ENCODE measurements at places on chromosomes 7 and 10.

DNA sequence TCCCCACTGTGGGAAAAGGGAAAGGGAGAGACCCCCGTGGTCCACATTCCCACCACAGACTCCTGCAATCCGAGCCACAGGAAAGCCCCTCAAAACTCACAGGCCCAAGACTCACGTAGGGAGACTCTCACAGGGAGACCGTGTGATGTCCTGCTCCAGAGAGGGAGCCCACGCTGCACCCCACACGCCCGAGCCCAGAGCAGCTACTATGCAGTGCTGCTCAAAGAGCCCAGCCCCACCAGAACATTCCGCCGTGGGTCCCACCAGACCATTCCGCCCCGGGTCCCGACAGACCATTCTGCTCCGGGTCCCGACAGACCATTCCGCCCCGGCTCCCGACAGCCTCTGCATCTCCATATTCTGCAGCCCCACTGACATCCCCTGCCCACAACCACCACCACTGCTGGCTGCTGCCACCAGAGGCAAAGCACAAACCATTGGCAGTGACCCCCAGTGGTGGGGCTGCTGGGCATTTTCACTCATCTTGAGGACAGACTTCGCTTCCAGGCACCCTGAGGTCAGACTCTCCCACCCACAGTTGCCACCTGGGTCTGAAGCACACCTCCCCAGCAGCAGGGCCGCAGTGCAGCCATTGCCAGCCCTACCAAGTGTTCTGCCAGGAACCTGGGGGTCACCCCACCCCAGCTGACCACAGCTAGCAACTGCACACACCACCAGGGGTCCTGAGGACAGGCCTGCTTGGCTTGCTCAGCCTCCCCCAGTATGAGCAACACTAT, 625.4 kb upstream of the FOXK1 start:
- DNase-seq, result no peak

DNA sequence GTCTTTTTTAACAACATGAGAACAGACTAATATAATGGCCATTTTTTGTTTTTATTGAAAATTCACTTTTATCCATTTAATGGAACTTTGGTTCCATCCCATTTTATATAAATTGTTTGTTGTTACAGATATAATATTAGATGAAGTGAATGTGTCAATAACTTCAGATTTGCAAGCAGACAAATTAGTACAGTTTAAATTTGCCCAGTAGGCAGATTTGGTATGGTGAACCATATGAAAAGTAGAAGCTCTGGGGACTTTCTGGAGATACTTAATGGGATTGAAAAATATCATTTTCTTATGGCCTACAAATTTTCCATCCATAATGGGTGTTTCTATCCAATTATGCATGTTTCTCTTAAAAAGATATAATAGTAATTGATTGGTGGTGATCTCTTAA, 1196.2 kb upstream of the C7orf33 start:
- no peak for DNase-seq

- peak; percentile 86 for DNase-seq
Observed at GRCh38 chr10:96370584-96371157, 11.9 kb upstream of the OPALIN start.

DNA sequence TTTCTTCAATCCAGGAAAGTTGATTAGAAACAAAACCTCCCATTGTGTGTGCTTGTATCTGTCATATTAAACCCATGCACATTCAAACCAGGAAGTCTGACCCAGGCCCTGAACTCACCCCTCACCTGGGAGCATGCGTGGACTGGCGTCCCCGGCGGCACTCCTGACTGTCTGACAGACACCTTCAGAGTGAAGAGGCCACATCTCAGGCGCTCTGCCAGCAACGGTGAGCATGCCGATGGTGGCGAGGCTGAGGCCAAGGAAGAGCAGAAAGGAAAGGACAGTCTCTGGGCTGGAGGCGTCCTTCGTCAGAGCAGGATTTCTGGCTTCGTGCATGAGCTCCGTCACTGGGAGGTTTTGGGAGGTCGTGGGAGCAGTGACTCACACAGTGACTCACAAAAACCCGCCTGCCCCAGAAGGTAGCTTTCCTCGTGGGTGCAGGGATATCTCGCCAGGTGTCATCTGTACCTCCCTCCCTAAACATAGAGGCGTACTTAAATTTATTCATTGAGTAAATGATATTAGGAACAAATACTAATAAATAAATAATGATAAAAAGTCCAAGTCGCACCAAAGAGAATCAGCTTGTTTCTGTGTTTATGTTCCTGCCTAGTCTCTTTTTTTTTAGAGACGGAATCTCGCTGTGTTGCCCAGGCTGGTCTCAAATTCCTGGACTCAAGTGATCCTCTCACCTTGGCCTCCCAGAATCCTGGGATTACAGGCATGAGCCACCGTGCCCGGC, 13.5 kb downstream of the IQCE start:
- DNase-seq, result no peak

DNA sequence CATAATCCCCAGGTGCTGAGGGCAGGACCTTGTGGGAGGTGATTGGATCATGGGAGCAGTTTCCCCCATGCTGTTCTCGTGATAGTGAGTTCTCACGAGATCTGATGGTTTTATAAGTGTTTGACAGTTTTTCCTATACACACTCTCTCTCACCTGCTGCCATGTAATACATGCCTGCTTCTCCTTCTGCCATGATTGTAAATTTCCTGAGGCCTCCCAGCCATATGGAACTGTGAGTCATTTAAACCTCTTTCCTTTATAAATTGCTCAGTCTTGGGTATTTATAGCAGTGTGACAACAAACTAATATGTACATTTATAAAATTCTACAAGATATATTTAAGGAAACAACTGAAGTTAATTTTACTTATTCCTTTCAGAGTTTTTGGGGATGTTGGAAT, 170.8 kb upstream of the BET1 start:
- no peak for DNase-seq

DNA sequence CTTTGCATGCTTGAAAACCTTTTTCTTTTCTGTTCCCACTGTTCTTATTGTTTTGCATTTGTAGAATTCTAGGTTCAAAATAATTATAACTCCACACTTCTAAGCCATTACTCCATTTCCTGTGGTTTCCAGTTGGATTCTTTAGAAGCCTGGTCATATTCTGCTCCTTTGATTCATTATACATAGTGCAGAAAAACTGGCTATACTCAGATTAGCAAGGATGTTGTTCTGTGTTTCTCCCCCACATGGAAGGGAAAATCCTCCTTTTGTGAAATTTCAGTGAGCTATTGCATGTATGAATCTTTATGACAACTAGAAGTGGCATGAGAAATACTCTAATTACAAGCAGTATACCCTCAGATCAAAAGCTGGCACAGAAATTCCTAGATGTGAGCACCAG, 79.5 kb downstream of the SLC13A1 start:
- DNase-seq, result no peak

GRCh38 chr7:155568842-155569494, 22.6 kb upstream of the CNPY1 start:
- no peak for DNase-seq

DNA sequence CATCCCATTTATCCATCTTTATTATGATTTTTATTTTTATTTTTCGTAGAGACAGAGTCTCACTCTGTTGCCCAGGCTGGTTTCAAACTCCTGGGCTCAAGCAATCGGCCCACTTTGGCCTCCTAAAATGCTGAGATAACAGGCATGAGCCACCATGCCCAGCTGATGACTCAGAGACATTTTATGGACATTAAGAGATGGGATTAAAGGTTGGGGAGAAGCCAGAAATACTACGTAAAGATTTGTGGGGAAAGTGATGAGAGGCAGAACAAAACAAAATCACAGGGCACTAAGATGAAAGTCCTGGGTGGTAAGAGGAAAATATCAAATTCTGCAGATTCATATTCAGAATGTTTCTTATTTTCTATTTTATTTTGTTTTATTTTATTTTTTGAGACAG, 7.6 kb downstream of the WNT8B start:
- DNase-seq, result no peak

DNA sequence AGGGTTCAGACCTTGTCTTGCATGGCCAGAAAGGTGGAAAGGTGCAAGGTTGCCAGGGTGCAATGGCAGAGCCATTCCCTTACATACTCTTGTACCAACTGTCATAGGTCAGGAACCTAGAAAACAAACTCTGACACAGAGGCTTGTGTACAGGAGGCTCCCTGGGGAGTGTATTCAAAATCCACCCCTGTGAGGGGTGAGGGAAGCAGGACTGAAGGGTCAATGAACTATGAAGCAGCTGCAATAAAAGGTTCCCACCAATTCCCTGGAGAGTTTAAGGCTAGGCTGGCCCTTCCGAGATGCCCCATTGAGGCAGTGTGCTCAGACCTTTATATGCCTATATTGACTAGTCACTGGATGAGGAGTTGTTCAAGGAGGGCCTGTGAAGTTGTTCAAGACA, 13.9 kb upstream of the CUZD1 start:
- no peak for DNase-seq

DNA sequence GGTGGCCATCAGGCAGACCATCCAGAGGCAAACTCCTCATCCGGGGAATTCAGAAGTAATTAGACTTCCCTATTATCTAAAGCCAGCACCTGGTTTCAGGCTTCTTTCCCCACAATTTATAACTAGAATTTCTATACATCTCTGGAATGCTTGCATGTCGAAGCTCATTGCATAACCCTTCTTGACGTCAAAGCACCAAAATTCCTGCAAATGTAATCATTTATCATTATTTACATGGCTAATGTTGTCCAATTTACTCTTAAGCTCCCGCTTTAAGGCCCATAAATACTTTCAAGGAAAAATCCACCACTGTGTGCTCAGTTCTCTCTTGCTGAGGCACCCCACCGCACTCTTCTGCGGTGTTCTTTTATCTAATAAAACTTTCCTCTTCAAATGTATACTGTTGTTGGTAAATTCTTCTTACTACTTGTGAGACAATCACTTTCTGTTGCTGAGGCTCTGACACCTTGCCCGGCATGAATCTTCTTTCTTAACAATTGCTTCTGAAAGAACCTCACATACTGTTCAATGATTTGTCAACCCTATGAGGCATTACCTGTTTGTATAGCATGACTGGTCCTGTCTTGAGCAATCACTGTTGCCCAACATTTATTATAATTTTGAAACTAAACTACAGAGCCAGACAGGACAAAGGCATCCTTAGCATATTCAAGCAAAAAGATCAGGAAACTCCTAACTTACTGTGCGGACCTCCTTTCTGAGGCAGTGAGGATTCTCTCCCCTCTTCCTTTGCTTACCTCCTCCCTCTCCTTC, 17.4 kb upstream of the GPR141 start:
- DNase-seq, result no peak

GRCh38 chr10:90130321-90131086, 429.1 kb downstream of the KIF20B start:
- DNase-seq, result no peak

GRCh38 chr10:128086003-128086863, 40.0 kb downstream of the MKI67 start:
- no peak for DNase-seq

- no peak for DNase-seq
Observed at GRCh38 chr7:116552602-116553001, 27.8 kb downstream of the CAV1 start.

DNA sequence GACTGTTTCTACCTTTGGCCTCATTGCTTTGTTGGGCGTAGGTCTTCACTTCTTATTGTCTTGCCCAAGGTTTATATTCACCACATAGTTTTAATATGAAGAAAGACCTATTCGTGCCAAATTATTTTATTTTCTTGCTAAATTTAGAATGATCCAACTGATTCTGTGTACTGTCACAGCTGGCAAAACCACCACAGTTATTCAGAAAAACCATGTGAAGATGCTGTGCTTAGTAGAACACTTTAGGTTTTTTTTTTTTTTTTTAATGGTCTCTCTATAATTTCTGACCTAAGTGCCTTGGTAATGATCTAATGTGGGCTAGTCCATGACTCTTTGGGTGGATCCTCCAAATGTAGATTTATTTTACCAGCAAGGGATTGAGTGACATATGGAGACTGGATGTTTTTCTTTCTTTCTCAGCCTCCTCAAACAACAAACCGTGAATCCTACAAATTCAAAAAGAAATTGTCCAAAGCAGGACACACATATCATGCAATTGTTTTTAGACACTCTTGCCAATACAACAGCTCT, 243.8 kb downstream of the DYNC1I1 start:
- no peak for DNase-seq

- DNase-seq, result no peak
Observed at GRCh38 chr10:38102880-38103279, 8.7 kb downstream of the ZNF37A start.

- no peak for DNase-seq
Observed at GRCh38 chr7:66952343-66953043, 31.5 kb downstream of the TMEM248 start.

DNA sequence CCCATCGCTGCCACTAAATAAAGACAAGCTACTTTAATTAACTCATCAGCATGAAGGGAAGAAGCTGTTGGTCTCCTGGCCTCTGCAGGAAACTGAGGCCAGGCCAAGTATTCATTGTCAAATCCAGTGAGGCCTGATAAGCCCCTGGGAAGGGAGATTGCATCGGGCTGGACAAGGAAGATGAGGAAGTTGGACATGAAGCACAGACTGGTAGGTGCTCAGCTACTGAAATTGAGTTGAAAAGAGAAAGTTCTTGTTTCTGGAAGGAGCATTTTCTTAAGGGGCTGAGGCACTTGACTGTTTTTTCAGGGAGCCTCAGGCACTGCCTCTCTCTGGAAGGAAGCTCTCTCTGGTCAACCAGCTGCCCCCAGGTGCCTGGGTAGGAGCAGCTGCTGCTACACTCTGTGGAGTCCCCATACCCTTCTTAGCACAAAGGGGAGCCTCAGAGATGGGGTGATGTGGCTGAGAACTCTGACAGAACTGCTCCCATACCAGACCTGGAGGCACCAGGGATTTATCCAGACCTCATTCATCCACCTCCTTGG, 90.3 kb upstream of the IKZF1 start:
- no peak for DNase-seq

GRCh38 chr10:62426600-62426999, 52.4 kb downstream of the ZNF365 start:
- DNase-seq, result peak; percentile 65

DNA sequence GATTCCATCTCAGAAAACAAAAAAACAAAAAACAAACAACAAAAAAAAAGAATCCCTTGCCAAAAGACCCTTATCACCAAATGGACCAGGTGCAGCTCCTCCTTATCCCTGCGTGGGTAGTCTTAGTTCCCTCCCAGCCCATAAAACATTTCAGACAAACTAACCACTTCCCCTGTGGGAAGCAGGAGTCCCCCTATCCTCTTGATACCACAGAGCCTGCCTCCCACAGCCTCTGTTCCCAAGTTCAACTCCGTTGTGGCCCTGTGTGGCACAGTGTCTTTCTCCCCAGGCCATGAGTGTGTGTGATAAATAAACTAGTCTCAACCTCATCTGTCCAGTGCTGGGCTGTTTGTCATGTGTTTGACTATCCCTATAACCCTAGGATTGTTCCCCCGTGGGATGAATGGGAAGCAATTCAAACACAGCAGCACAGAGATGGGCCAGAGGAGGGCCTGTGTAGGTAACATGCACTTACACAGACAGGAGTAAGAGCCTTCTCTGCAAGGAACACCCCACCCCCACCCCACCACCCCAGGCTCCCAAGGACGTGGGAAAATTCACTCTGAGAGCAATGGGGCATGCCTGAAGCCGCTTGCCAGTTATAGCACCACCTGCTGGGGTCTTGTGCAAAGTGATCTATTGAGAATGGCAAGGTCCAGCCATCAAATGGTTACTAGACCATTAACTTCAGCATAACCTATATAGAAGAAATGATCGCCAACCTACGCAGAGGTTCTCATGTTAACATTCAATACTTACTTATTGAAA, 147.1 kb upstream of the GHITM start:
- peak; percentile 91 for DNase-seq

GRCh38 chr7:158362001-158362400, 225.6 kb downstream of the PTPRN2 start:
- no peak for DNase-seq
